ENCODE measurements at places on chromosomes 3 and 15. TPM values are rescaled to one million over a fixed set of nuclear protein-coding genes. Genes with fewer than 3 reads are reported as not detected.

Gene BFSP2
- total RNA-seq, result not detected

Gene FGF7
- 0.05 TPM for total RNA-seq

DNA sequence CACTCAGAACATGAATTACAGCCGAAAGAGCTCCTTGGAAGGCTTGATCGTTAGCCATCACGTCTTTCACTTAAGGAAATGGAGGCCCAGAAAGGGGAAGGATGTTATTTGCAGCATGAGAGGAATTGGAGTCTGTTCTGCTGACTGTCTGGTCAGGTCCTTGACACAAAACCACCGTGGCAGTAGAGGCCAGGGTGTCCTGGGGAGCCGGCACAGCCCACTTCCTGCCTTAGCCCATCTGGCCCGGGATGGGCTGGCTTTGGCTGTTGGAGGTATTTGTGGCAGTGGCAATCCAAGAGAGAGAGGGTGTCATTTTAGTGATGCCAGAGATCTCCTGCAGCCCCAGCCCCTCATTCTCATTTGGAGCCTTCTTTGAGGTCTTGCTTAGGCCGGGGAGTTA lies 37.4 kb downstream of the ST6GAL1 start:
- DNase-seq, result no peak

- DNase-seq, result peak; percentile 22
Measured at GRCh38 chr3:97815149-97815917, 6.5 kb upstream of the CRYBG3 start.

- DNase-seq, result no peak
Measured at GRCh38 chr3:20145874-20146273, 40.1 kb downstream of the SGO1 start.

DNA sequence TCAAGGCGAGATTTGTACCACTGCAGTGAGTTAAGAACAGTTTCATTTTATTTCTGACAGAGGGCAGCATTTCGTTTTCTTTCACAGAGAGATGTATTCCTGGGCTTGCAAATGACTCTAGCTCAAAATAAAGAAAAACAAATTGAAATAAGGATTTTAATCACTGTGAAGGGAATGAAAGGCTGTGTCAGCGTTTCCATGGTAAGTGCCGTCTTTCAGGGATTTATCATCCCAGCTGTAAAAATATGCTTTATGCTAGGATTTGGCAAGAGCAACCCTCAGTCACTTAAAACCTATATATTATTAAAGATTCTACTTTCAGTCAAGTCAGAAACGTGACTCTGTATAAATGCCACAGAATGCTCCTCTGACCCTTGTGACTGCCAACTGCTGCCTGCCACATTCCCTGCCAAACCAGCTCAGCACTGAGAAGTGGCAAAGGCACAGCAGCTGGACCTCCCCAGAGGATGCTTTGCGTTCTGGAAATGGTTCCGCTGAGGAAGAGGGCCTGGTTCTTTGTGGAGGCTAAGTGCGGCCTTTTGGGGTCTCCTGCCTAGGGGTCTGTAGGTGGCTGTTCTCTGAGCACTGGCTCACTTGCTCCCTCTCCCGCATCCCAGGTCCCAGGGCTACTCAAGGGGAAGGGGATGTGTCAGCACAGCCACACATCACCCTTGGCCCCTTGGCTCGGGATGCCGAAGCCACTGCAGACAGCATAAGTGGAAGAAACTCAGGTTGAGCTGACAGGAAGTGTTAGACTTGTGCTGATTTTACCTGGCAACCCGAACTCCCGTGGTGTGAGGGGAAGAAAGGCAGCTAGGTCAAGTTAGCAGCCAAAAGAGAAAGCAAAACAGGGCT lies 56.6 kb upstream of the POMGNT2 start:
- DNase-seq, result peak; percentile 49

- DNase-seq, result peak; percentile 31
Measured at GRCh38 chr3:35422836-35423601, 216.3 kb upstream of the ARPP21 start.

Measured in MCF 10A (cell line).